ENCODE measurements at places on chromosomes 12 and 14.

DNA sequence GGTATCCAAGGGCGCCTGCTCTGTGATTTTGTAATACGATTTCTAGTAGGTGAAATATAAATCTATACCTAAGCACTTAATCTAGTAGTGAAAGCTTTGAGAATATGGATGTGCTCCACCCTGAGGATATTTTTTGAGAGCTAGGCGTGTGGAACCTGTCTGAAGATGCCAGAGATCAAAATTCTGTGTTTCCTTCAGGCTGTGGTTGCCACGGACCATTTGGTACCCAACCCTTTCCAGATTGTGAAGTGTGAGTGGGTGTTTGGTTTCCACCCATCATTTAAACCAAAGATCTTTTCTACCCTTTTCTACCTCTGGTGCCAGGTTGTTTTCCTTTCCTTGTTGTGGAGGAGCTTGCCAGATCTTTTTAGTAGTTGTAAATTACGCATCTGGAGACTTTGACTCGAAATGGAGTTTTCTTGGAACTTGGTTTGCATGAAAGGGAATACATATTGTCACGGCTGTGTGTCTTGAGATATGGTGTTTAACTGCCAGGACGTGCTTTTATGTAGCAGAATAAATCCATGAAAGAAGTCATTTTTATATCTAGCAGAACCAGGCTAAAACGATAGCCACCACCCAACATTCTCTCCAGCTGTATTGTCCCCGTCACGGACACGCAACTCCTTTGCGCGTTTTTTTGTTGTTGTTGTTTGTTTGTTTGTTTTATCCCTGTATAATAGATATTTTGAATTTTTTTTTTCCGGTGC is 2.2 kb downstream of the LRFN5 start:
- no peak for DNase-seq

- no peak for DNase-seq
Measured at GRCh38 chr12:102821149-102821548, 95.9 kb downstream of the PAH start.

- no peak for DNase-seq
Measured at GRCh38 chr12:86435053-86435452, 178.9 kb upstream of the MGAT4C start.

- no peak for DNase-seq
Measured at GRCh38 chr14:79515158-79515557, 696.1 kb downstream of the DIO2 start.

GRCh38 chr14:40025101-40025500 is 592.9 kb upstream of the FBXO33 start:
- no peak for DNase-seq

GRCh38 chr12:80101126-80101525 is 1.8 kb downstream of the OTOGL start:
- DNase-seq = no peak

All from stimulated activated CD8-positive, alpha-beta memory T cell treated with anti-CD3 and anti-CD28 coated beads, Interleukin-7, amount 100 ng/mL, for 1 hour (primary cell).